ENCODE measurements at places on chromosomes 13 and 19.

DNA sequence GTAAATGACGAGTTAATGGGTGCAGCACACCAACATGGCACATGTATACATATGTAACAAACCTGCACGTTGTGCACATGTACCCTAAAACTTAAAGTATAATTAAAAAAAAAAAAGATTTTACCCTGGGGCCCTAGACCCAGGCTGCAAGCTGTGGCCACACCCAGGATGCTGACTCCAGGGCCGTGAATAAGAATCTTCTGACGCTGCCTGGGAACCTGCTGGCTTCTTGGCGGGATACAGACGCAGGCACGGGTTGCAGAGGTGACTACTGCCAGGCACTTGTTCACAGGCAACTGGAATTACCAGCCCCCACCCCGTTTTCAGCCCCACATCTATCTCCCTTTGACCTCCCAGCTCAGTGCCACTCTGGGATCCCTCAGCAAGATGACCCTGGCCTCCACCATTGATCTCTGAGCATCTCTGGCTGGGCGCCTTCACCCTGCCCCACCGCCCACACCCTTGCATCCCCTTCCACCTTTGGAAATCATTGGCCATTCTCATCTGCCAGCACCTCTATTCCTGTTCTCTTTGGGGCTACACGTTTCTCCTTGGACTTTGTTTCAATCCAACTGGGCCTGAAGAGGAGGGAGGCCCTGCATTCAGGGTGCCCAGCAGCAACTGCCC is 21.1 kb upstream of the CFAP97D2 start:
- DNase-seq: no peak

DNA sequence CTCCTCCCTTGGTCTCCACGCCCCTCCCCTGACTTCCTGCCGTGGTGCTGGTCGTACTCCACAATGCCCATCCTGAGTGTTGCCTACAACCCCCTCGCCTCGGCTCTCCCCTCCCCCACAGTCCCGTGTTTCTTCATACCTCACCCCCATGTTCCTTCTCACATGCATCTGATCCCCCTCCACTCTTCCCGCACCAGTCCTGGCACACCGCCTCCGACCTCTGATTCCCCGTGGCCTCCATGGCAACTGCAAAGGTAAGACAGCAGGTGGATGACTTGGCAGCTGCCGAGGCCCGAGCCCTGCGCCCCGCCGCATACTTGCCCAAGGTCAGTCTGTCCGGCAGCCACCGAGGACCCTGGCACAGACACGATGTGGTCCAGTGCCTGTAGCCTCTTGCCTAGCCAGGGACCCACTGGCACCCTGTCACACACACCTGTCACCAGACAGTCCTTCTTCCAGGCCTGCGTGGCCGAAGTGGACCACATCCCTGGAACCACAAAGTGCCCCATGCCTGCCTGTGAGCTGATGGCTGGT is 16.1 kb upstream of the SDHAF1 start:
- no peak for DNase-seq

GRCh38 chr13:67228031-67228430 is 2.1 kb downstream of the PCDH9 start:
- DNase-seq: no peak

- DNase-seq: no peak
These were observed 37.7 kb downstream of the CNMD start for GRCh38 chr13:52701728-52702465.

DNA sequence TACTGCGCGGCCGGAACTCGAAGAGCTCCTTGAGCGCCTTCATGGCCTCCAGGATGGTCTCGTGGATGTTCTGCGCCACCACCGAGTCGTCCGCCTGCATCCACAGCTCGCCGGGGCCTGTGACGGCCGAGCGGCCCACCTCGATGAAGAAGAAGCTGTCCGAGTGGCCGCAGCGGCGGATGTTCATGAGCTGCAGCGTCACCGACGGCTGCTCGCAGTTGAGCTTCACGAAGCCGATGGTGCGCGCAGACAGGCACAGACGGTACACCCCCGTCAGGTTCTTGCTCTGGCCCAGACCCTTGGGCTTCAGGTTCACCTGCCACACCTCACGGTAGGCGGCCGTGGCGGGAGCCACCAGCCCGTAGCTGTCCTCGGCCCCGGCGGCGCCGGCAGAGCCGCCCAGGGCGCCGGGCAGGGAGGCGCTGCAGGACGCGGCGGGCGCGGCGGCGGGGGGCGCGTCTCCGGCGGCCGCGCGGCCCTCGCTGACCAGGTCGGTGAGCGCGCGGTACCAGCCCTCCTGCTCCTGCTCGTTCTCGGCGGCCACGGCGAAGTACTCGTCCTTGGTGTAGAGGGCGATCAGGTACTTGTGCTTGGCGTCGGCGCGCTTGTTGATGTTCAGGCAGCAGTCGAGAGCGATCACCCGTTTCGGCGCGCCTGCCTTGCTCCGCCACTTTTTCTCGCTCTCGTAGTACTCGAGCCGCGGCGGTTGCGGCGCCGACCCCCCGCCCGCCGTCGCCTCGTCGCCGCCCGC is 1.1 kb downstream of the IRS2 start:
- no peak for DNase-seq

GRCh38 chr19:1929021-1929742 is 11.8 kb upstream of the CSNK1G2 start:
- no peak for DNase-seq

DNA sequence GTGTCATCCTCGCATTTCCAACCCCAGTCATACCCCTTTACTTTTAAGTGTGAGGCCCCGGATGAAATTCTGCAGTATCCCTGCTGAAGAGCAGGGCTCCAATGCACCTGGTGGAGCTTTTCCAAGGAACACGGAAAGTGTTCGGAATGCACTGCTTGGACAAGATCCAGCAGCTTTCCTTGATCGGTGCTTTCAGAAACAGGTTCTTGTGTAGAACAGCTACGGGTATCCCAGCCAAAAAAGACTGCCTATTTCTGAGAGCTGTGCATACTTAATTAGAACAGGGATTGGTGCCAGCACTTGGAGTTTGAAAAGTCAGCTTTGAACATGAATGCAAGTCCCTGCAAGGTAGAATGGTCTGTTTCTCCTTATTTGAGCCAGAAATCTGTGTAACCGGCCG is 87.2 kb upstream of the C1QTNF9B start:
- no peak for DNase-seq

GRCh38 chr19:41569481-41570150 is 6.3 kb upstream of the CEACAM21 start:
- no peak for DNase-seq

- no peak for DNase-seq
These were observed at the start of gene CYSLTR2 for GRCh38 chr13:48653472-48653939. Gene CYSLTR2 (plus strand): TSS chr13:48653929. CDS start chr13:48706818, 52,889 bp downstream.

DNA sequence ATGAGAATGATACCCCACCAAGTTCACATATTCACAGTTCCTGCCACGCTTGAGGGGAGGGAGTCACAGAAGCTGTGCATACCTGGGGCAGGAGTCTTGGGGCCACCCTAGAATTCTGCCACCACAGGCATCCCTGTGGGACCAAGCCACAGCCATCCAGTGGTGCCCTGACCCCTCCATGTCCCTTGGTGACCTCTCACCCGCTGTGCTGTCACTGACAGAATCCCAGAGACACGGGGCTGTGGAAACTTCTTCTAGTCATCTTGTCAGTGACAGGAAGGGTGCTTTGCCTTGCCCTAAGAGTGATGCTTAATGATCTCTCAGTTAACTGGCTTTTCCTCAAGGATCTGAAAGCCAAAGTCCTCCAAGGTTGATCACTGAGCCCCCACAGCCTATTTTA is 58.4 kb upstream of the UQCRFS1 start:
- DNase-seq: no peak

DNA sequence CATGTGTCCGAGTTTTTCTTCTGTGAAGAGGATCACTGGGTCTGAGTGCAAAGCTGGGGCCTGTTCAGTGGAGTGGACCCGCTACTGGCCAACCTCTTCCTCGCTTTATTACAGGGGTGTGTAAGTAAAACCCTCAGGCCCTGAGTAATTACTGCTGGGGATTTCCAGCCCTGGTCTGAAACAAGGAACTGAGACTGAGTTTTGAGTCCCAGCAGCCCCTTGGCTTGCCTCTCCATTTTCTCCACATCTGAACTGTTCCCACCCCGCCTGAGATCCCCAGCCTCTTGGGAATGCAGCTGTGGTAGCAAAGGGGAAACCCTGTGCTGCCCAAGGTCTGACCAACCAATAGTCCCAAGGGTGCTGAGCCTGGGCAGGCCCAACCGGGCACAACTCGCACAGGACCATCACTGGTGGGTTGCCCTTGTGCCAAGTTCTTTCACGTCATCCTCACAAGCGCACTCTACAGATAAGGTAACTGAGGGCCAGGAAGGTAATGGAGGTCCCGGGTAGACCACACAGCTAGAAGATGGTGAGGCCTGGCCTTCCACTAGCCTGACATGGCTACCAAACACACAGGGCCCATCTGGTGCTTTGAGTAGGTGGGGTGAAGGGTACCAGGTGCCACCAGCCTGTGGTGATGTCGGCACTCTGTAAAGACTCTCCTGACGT is 13.7 kb upstream of the SLC35E1 start:
- DNase-seq: no peak

DNA sequence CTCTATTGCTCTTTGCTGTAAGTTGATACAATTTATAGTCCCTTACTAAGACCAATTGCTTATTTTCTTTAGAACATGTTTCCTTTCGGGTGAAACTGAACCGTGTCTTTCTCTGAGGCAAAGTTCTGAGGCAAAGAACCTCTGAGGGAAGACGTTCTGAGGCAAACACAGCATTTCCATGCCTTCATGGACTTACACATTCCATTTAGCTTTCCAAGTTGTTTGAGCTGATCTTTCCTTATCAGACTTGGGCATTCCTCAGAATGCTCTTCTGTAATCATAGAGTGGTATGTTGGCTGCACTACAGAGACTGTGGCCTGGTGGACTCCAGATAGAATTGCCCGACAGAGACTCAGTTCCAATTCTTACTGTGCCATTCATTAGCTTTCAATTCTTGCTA is 579.1 kb downstream of the KCTD12 start:
- no peak for DNase-seq

DNA sequence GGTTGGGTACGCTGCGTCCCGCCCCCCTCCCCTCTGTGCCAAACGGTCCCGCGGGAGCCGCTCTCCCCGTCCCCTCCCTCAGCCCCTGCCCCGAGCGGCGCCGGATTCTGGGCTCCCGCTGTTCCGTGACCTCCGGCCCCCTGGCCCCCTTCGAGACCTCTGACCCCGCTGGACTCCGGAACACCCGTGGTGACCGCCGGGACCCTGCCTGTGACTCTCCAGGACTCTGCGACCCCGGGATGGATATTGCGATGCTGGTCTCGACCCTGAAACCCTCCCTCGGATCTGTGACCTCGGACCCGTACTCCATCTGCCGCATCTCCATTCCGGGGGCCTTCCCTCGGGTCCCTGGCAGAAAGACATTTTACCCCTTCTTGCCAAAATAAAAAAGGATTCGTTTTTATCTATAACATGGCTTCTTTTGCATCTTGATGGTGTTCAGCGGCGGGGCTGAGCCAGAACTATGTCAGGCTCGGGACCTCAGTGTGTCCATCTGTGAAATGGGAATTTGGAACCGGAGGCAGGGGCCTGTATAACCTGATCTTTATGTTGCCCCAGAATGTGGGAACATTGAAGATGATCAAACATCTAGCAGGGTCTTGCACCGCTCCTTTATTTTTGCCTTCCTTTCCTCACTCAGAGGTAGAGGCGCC is 654 bp upstream of the MEGF8 start:
- DNase-seq: no peak

DNA sequence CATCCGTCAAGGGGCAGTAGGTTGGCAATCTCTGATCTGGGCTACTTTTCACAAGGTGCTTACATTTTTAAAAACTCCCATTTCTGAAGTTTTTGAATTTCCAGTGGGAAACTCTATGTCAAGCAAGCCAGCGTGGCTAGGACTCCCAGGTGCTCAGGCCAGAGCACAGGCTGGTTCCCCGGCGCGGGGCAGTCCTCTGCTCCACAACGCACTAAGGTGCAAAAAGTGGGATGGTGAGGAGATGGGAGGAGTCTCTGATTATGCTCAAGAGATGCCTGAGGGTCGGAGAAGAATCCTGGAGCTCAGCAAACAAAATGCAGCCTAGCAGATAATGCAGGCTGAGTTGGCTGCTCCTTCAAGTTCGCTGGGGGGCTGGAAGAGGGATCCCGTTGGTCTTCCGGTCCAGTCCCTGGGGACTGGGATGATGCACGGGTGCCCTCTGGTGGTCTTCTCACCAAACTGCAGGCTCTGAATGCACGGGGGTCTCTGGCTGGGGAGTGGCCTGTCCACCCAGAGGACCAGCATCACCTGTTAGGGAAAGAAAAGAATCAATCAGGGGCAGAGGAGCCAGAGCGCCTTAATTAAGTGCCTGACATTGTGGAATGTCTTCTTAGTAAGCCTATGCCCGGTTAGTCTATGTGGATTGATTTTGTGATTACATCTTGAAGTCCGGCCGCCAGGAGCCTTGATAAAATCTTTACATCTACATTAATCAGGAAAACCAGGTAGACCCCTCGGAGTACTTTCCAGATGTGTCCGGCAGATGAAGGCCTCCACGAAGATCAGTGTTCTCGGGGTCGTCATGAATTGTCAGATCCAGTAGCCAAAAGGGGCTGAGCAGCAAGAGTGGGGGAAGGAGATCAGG is 244.4 kb upstream of the MAB21L1 start:
- DNase-seq: no peak

- no peak for DNase-seq
These were observed 498.1 kb downstream of the GPC5 start for GRCh38 chr13:91896547-91896946.

- DNase-seq: no peak
These were observed 25.1 kb upstream of the MYDGF start for GRCh38 chr19:4695224-4695731.

DNA sequence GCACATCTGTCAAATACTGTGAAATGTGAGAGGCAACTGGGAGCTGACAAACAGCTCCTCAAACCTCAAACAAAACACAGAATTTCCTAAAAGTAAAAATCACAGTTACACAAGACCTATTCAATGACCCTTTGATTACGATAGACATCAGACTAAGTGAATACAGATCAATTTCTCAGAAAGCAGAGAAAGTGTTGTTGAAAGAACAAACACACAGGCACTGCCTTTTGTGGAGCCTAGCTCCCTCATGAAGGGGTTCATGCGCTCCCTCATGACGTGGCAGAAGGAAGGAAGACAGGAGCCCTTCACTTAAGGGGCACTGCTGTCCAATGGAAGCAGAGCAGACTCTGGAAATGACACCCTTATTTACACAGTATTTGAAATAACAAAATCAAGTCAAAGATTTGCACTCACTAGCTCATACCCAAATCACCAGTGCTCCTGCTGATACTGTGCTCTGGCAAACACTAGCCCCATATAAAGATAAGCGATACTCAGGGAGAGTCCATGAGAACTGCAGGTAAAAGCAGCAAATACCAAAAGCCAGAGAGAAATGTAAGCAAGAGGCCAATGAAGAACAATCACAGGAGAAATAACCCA is 144.9 kb downstream of the KLF12 start:
- DNase-seq: no peak

DNA sequence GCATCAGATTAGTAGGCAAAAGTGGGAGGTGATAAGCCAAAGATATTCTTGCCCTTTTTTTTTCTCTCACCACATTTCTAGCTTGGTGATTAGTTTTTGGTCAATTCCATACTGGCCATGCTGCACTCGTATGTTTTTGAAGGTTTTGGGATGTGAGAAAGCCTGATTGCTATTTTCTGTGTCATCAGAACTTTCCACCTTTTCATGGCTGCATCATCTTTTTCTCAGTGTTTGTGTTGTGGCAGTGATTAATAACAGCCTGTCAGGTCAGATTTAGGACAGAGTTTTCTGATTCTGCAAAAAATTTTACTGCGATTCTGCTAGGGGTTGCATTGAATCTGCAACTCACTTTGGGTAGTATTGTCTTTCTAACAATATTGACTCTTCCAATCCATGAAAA is 32.9 kb downstream of the PSG1 start:
- DNase-seq: no peak

- no peak for DNase-seq
These were observed at the start of gene PPP1R13L for GRCh38 chr19:45404557-45405434. Gene PPP1R13L (minus strand): TSS chr19:45405069. CDS start chr19:45398318, 6,751 bp downstream.

- no peak for DNase-seq
These were observed 16.6 kb downstream of the MED4 start for GRCh38 chr13:48078251-48078656.
